ENCODE measurements at places on chromosomes 2 and 18. TPM values are rescaled to one million over a fixed set of nuclear protein-coding genes. Genes with fewer than 3 reads are reported as not detected.

Gene TMEM178A
- total RNA-seq, result 1.0 TPM

Gene MRPL30
- total RNA-seq, result 22.5 TPM

Gene TCF23
- total RNA-seq, result 0.23 TPM

Gene GMCL1
- 30.2 TPM for total RNA-seq

Gene SERPINB13
- total RNA-seq, result not detected

Gene SERPINB11
- total RNA-seq, result not detected

Measured in mucosa of descending colon (tissue), 3 donors.